Airway epithelial cell (primary cell): ENCODE measurements at places on chromosomes 6 and 20. TPM values are rescaled to one million over a fixed set of nuclear protein-coding genes. Genes with fewer than 3 reads are reported as not detected.

SRXN1 gene
- total RNA-seq = 63.5 and 75.2 TPM in 2 replicates

GTSF1L gene
- not detected in 2 replicates for total RNA-seq

BANF2 gene
- not detected in 2 replicates for total RNA-seq

MANEA gene
- total RNA-seq = 4.4 and 9.2 TPM in 2 replicates

BHLHE23 gene
- total RNA-seq = not detected in 2 replicates

PHACTR1 gene
- not detected in 2 replicates for total RNA-seq

RAB44 gene
- 0.07 and 0.19 TPM in 2 replicates for total RNA-seq

TENT5A gene
- 3.1 and 3.3 TPM in 2 replicates for total RNA-seq

TMC2 gene
- not detected in 2 replicates for total RNA-seq
